ENCODE measurements at places on chromosomes 2 and 18.

GRCh38 chr2:113872201-113872600 lies 17.7 kb upstream of the ACTR3 start:
- DNase-seq, result no peak

DNA sequence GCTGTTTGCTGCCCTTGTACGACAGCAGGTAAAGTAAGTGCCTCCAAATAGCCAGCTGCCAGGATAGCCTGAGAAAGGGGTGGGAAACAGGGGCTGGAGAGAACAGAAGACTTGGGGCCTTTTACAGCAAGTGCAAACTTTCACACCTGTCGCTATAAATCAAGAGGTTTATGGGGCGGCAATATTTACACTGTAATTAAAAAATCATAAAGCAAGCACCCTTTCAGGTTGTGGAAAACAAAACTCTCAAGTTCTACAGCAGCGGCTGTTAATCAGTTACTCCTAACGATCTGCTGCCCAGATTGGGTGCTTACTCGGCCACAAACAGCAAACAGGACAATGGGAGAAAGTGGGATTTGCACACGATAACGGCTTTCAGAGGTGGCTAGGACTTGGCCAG lies 359.5 kb upstream of the ETAA1 start:
- DNase-seq, result no peak

DNA sequence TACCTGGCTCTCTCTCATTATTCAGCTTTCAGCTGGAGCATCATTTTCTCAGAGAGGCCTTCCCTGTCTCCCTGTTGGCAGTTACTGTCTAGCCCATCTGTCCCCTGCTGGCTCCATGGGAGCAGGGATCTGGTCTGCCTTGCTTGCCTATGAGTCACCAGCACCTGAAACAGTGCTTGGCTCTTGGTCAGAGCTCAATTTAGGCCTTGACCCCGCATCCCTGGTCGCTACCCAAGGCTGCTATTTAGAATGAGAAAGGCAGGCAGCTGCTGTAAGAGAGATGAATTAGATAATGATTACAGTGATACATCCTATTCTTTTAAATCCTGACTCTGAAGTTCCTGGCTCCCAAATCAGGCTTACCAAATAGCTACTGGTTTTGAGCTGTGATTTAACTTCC lies 32.9 kb downstream of the KCNE4 start:
- no peak for DNase-seq

- DNase-seq, result peak; percentile 73
Observed at GRCh38 chr2:221104361-221104811, 467.7 kb downstream of the EPHA4 start.

- DNase-seq, result no peak
Observed at GRCh38 chr2:38750011-38750890, 910 bp downstream of the SRSF7 start.

DNA sequence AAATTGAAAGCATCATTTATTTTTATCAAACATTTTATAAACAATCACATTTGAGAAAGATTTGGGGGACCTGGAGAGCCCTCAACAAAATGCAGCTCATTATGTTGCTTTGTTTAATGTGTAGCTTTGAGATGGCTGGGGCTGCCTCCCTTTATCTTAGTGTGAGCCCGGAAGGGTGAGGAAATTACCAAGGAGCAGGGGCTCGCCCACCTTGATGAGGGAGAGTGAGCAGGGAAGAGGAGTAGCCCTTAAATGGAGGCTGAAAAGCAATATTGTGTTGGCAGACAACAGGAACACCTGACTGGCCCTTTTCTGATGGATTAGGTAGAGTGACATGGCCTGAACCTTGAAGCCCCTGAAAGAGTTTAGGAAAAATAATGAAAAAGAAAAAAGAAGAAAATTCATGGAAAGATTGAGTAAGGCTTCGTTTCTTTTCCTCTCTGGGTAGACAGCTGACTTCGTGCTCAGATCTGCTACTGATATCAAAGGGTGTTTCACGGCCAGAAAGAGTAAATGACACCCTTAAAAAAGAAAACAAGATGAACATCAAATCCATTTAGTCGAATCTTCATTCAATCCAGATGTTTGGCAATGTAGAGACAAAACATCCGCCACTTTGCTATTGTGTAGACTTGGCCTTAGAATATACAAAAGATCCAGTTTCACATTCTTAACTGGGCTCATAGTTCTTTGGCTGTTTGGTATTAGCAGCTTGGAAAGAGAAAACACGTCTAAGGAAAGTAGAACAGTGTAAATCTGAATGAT lies 206.5 kb upstream of the TCF4 start:
- DNase-seq, result no peak

- DNase-seq, result no peak
Observed at GRCh38 chr2:213089438-213089837, 62.0 kb downstream of the IKZF2 start.

GRCh38 chr18:44823782-44824181 lies 143.1 kb downstream of the SETBP1 start:
- no peak for DNase-seq

DNA sequence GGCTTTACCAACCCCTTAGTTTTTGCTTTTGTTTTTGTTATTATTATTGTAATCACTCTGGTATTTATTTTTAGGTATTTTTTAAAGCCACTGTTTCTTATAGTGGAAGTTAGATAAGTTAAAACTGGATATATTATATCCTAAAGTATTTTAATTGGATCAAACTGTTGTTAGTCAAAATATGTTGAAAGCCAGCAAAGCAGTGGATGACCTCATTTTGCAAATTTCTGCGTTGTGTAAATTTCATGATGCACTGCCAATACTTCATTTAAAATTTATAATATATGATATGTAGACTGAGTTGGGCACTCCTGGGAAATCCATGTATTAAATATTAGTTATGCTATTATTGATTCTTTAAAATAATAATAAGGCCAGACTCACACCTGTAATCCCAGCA lies 661.7 kb upstream of the NRXN1 start:
- DNase-seq, result no peak

- no peak for DNase-seq
Observed at GRCh38 chr18:48809365-48809764, 141.4 kb downstream of the SMAD7 start.

- no peak for DNase-seq
Observed at GRCh38 chr2:48248251-48248933, 281.6 kb upstream of the STON1 start.

DNA sequence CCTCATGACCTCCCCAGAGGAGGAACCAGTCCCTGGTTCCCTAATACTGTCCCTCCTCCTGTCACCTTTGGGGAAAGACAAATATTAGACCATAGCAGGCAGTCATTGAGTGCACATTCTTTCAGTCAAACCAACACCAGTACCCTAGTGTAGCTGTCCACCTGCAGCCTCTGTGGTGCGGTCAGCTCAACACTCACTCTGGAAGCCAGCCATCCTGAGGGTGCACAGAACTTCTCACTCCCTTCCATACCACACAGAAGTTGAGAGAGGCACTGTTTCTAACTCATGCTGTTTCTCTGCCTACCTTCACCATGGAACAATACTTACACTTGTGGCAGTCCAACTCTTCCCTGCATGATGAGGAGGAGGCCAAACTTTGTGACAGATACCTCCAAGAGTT lies 232.6 kb upstream of the FBXO11 start:
- DNase-seq, result no peak

- DNase-seq, result no peak
Observed at GRCh38 chr2:241545106-241545505, 13.4 kb upstream of the BOK start.

- no peak for DNase-seq
Observed at GRCh38 chr18:24601585-24601984, 141.1 kb downstream of the HRH4 start.

DNA sequence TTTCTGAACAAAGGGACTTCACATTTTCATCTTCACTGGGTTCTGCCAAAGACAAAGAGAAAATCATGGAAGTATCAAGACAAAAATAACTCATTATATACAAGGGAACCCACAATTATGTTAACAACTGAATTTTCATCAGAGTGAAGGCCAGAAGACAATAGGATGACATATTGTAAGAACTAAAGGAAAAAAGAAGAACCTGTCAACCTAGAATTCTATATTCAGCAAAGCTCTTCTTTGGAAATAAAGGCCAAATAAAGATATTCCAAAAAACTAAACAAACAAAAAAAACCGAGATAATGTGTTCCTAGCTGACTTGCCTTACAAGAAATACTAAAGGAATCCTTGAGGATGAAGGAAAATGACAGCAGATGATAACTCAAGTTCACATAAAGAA lies 10.3 kb upstream of the ZCCHC2 start:
- DNase-seq, result no peak

GRCh38 chr2:7203056-7203467 lies 285.9 kb downstream of the RNF144A start:
- peak; percentile 43 for DNase-seq

- peak; percentile 42 for DNase-seq
Observed at GRCh38 chr2:127645395-127646291, at the start of gene GPR17. GPR17 (plus strand) TSS chr2:127646153; CDS start chr2:127650736, 4,583 bp downstream.

- DNase-seq, result no peak
Observed at GRCh38 chr2:107810734-107811133, 16.0 kb upstream of the RGPD4 start.

DNA sequence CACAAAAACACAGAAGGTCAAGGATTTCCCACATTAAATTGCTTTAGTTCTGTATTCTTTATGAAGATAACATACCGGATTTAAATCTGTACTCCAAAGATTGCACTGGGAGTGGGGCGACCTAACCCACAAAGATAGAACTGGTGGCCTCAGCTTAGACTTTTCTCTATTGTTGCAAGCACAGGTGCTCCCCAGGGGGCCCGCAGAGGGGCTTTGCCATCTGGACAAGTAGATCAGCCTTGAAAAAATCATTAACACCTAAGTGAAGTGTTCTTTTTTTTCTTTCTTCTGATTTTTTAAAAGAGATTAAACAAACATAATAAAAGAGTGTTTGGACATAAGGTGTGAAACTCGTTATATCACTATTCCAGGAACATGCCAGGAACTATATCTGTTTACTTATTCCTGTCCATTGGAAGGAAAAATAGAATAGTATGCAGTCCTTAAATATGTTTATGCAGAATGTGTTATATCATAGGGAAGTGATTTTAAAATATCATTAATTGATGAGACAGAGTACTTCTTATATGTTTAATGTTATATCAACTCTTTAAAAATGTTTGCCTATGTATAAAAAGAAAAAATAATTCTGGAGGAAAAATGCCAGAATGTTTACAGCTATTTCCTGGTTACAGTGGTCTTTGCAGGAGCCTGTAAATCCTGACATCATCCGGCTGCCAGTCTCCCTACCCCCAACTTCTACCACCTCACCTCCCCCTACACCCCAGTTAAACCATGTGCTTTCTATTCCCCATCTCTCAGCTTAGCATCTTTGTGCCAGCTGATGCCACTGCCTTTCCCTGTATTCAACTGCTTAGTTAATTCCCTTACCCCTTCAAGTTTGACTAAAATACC lies 679.2 kb downstream of the CNTNAP5 start:
- no peak for DNase-seq

DNA sequence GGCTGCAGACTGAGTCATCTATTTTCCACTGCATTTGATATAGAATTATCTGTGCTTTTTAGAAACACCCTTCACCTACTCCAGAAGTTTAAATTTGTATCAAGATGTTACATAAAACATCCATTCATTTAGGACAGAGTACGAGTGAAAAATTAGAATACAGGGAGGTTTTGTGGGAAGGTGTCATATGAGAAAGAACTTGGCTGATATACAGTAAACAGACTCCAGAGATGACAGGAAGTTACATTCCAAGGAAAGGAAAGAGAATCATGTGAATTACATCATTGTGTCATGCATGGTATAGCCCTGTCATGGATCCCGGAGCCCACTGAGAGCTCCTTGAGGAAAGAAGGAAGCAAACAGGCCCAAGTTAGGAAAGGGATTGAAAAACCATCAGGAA lies 341.5 kb upstream of the PKDCC start:
- no peak for DNase-seq

All from substantia nigra (tissue), 51 donors.